ENCODE measurements at places on chromosomes 7 and 10.

DNA sequence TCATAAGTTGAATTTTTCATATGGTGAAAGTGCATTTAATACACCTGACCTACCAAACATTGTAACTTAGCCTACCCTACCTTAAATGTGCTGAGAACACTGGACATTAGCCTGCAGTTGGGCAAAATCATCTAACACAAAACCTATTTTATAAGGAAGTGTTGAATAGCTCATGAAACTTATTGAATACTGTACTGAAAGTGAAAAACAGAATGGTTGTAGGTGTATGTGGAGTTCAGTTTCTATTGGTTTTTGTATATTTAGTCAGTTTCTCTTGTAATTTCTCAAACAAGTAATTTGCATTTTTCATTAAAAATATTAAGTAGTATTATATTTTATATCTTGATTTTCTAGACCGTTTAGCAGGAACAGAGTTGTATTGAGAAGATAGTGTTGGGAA lies 15.3 kb downstream of the CCDC7 start:
- no peak for DNase-seq

DNA sequence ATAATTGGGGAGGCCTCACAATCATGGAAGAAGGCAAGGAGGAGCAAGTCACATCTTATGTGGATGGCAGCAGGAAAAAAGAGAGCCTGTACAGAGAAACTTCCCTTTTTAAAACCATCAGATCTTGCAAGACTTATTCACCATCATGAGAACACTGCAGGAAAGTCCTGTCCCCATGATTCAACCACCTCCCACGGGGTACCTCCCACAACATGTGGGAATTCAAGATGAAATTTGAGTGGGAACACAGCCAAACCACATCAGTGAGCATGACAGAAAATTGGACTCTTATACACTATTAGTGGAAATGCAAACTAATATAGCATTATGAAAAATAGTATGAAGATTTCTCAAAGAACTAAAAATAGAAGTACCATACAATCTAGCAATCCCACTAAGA lies 271.2 kb downstream of the MAGI2 start:
- DNase-seq, result no peak

- peak; percentile 4 for DNase-seq
Observed at GRCh38 chr10:76251841-76252671, 820.6 kb downstream of the LRMDA start.

DNA sequence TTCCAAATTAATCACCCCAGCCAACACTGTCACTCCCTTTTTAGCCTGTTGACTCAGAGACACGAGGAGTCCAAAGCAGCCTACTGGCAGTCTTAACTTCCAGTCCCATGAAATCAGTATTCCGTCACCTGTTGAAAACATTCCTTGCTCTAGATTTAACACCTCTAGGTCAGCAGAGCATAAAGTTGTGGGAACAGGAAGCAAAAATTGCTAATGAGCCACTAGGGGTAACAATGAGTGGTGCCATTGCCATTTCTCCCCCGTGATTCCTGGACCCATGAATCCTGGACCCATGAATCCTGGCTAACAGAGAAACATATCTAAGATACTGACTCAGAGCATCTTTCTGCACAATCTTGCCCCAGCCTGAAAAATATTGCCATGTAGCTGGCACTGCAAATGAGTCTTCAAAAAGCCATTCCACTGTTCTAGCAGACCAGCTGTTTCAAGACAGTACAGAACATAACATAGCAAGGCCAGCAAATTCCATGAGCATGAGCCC lies 252.7 kb upstream of the PTER start:
- no peak for DNase-seq

- DNase-seq, result peak; percentile 38
Observed at GRCh38 chr10:71888623-71889387, 37.8 kb upstream of the PSAP start.

DNA sequence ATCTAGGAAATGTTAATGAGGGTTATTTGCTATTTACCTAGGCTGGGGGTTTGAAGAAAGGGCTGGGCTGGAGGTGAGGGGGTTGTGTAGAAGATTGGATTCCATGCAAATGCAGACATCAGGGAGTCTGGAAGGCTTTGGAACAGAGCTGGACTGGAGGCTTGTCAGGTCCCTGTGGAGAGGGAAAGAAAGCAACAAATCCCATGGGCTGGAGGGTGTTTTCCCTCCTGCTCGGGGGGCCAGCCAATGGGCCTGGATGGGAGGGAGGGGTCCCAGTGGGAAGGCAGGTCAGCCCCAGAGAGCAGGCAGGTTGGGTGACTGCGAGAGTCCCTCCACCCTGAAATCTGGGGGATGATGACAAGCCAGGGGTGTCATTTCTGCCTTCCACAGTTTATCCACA lies 431.8 kb downstream of the RPS24 start:
- DNase-seq, result no peak

- no peak for DNase-seq
Observed at GRCh38 chr10:7541137-7542087, 125.4 kb downstream of the ITIH5 start.

DNA sequence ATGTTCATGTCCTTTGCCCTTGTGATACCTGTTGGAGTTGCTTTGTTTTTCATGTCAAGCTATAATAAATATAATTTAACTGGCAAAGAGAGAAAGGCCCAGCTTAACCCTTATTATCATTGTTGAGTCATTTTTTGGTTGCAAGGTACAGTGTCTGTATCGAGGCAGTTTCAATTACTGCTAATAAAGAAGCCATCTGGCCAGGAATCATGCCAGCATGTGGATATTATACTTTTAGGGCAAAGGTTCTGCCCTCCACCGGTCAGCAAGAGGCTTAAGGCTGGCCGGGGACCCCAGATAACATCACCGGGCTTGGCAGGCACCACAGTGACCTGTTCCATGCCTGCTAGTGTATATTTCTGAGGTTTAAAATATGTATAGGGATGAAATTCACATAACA lies 9.0 kb upstream of the CYP3A4 start:
- no peak for DNase-seq

DNA sequence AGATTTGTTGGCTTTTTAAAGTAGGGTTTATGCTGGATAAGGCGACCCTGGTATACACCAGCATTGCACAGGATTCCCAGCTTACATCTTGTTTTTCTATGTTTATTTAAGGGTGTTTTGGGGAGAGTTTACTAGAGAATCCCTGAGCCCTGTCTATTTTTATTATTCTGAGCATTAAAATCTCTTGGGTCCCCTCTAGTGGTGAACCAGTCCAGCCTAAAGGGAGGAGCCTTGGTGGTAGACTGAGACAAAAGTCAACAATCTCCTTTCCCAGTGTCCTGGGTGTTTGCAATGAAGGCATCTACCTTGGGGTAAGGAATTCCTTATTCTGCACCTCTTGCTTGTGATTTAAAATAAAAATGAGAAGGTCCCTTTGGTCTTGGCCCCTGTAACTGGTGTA lies 38.2 kb downstream of the ANTXRL start:
- no peak for DNase-seq

GRCh38 chr7:30533886-30534285 lies 29.3 kb upstream of the GGCT start:
- no peak for DNase-seq

- no peak for DNase-seq
Observed at GRCh38 chr7:37282927-37283326, 165.7 kb downstream of the ELMO1 start.

DNA sequence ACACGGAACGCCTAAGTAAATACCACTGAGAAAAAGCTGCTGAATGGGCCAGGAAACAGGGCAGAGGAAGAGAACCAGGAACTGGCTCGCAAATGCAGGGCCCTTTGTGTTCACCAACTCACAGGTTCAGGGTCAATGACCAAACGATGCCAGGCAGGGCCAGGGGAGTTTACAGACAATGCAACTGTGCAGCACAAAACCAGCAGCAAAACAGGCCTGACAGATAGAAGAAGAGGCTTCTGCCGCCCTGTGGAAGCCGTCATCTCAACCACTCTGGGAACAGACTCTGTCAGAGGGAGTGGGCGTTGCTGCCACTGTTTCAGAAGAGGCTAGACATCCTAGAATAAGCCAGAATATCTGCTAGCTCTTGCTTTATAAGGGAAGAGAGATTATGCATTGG lies 117.9 kb downstream of the KMT2E start:
- no peak for DNase-seq

GRCh38 chr10:32929634-32930033 lies 28.4 kb downstream of the ITGB1 start:
- DNase-seq, result no peak

DNA sequence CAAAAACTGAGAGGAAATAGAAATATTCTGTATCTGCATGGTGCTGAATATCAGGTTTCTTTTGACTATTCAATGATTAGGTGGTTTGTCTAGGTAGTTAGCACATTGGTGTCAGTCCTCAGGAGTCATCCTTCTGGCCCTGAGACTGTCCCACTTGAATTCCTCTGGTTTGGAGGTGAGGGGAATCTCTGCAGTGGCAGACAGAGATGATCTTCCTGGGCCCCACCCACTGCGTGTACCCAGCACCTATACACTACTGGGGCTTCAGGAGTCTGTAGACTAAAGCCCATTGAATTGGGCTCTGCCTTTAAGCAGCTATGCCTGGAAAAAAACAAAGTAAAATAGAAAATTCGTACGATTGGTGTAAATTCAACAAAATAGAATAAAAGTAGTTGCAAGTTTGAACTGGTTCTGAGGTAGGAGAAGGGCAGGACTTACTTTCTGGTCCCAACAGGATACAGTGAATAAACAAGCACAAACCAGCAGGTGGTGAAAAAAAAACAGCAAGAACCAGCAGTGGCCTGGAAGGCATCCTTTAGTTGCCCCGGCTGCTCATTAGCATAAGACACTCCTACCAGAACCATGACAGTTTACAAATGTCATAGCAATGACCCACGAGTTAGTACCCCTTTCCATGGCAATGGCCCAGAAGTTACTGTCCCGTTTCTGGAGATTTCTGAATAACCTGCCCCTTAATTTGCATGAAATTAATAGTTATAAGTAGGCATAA lies 1.7 kb downstream of the LIPM start:
- no peak for DNase-seq

GRCh38 chr7:22549051-22549450 lies 49.1 kb upstream of the STEAP1B start:
- no peak for DNase-seq

DNA sequence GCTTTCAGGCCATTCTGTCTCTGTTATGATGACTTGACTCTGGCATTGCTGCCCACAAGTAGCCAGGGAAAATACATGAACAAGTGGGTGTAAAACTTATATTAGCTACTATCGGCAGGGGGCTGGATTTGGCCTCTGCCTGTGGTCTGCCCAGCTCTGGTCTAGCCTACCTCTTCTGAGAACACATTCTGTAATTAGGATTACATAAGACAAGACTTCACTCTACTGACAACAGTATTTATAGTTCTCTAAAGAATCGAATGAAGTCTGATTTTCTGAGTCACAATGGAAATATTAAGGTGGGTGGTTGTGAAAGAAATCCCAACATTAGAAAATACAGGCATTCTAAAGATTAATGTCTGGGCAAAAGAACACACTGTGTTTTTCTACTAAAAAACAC lies 55.5 kb downstream of the DLD start:
- DNase-seq, result no peak

- no peak for DNase-seq
Observed at GRCh38 chr10:8407501-8408021, 353.1 kb downstream of the GATA3 start.

DNA sequence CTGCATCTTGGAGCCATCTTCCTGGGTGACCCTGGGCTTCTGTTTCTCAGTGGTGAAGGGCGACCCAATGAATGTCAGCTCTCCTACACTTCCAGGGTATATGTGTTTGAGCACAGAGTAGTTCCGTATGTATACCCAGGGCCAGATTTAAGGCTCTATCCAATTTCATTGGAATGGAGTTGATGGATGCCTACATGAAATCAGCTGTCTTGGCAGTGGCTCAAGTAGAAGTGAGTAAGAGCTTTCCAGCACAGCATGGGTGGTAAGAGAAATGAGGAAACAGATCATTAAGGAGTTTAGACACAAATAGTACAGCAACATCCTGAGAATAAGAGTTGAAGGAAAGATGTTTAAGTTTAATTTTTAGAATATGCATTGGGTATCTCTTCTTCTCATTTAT lies 433.0 kb downstream of the PAXIP1 start:
- no peak for DNase-seq

GRCh38 chr10:31612082-31612481 lies 293.1 kb downstream of the ZEB1 start:
- no peak for DNase-seq

DNA sequence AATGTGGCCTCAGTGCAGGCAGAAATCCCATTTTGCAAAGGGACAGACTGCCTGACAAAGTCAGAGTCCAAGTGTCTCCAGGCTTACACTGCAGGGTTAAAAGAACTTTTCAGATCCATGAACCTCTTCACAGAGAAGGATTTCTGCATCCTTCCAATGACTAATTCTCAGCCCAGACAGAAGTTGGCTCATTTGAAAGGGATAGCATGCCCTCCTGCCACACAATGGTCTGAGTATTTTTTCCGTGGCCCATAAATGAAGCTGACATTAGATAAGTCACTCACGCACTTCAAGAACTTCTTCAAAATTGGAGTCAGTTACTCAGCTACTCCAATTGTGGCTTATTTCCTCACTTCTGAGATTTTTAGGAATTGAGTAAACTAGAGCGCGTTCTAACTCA lies 170.2 kb downstream of the PLXNA4 start:
- no peak for DNase-seq

- DNase-seq, result no peak
Observed at GRCh38 chr10:99364125-99364524, 35.0 kb downstream of the CNNM1 start.

- DNase-seq, result no peak
Observed at GRCh38 chr7:107971613-107972012, 31.3 kb downstream of the LAMB1 start.

DNA sequence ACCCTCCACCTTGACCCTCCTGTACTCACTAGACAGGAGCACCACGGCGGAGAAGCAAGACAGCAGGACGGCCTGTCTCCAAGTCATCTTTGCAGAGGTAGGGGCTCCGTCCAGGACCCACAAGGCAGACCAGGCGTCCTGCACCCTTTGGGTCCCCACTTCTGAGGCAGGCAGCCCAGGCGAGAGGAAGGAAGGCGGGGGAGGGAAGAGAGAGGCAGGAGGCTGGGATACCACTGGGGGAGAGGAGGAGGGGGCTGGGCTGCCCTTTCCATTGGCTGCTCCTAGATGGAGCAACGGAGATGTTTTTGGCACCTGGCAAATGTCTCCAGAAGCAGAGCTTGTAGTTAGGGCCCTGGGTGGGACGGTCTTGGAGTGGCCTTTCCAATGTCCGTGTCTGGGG lies at the start of gene UCMA:
Gene UCMA (minus strand): TSS at position 203 of the 400 bp plus-strand sequence. CDS start 116 bp downstream, at position 87.
- DNase-seq, result no peak

DNA sequence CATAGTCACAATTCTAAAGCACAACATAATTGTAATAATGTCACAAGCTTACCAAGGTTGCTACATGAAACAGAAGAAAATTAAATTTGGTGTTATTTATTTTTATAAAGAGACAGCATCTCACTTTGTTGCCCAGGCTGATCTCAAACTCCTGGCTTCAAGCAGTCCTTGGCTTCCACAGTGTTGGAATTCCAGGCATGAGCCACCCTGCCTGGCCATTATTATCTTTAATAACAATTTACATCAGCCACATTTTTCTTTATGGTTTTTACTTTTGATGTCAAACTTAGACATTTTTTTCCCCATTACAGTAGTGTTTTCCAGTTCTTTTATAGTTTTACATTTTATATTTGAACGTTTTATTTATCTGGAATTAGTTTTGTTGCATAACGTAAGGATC lies 46.7 kb downstream of the BMPR1A start:
- DNase-seq, result no peak

GRCh38 chr7:13017333-13017857 lies 330.0 kb downstream of the ARL4A start:
- DNase-seq, result no peak

Measured in DMS 273 treated with DMSO at 0.1 percent for 48 hours (cell line).